ENCODE measurements at places on chromosomes 7 and 10.

DNA sequence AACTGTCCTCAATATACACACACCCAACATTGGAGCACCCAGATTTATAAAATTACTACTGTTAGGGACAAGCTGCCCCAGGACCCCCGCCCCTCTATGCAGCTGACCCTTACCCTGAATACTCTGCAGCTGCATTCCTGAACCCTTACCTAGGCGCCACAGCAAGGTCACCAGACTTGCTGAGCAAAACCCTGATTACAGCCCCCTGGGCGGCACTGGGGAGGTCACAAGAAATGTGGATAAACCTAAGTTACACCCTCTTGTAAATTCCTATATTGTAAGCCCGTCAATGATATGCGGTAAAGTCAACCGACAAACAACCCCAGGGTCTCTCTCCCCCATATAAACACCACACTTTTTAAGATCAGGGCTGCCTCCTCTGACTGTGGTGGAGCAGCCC, 25.1 kb downstream of the SNX13 start:
- no peak for DNase-seq

- no peak for DNase-seq
These were observed 975.2 kb downstream of the SORCS1 start for GRCh38 chr10:106189292-106189691.

GRCh38 chr7:37265006-37265405, 183.7 kb downstream of the ELMO1 start:
- DNase-seq = no peak

- no peak for DNase-seq
These were observed 105.5 kb upstream of the CSTF2T start for GRCh38 chr10:51804866-51805265.

Measured in T-cell (primary cell).